ENCODE measurements at places on chromosomes 1 and 21.

GRCh38 chr1:227728059-227728891 lies 6.8 kb downstream of the JMJD4 start:
- DNase-seq = peak; percentile 93

GRCh38 chr1:87151500-87152421 lies 176.9 kb upstream of the LMO4 start:
- DNase-seq = peak; percentile 82

GRCh38 chr1:163670989-163671757 lies 349.4 kb downstream of the NUF2 start:
- no peak for DNase-seq

DNA sequence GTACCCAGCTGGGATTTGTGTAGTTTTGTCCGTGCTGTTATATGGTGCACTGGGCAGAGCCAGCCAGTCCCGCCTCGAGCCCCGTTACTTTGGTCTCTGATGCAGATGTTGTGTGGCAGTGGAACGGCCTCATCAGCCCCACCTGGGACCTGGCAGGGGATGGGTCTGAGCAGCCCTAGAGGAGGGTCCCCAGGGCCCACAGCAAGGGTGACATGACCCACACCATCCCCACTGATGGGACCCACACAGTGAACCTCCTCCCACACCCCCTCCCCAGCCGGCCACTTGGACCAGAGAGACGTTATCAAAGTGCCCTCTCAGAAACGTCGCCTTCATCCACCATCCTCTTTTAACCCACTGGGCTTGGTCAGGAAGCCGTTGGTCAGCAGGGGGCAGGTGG lies 42.0 kb upstream of the PCBP3 start:
- DNase-seq = no peak

GRCh38 chr1:228338521-228339051 lies 68.0 kb downstream of the TRIM11 start:
- no peak for DNase-seq

- DNase-seq = no peak
These were observed 212.8 kb upstream of the RAB4A start for GRCh38 chr1:229058111-229058561.

DNA sequence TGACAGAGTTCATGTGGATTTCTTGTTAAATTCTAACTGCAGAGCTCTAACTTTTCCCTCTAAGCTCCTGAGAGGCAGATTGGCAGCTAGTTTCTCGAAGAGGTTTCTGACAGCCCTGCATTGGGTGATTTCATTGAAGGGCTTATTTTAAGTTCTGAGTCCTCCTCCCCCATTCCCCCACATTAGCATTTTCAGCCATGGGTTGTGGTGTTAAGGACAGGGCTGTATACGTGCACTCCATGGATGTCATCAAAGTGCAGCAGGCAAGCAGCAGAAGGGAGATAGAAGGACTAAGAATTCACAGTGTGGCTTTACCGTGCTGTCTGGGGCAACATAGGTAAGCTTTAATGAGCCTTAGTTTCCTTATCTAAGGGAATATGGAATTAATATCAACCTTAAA lies 19.0 kb downstream of the CRYZ start:
- no peak for DNase-seq

DNA sequence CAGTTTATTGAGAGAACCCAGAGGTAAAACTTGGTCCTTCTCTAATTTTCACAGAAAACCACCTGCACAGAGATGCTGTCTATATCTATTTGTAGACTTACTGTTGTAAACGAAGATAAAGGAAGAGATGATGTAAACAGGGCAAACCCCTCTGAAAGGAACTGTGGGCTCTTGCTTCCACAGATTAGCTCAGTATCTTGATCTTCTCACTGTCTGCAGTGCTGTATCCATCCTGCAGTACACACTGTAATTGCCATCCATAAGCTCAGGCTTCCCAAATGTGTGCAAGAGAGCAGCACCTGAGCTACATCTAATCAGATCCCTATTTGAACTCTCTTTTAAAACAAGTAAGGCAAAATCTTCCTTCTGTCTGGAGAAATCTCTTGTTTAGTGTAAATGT lies 16.6 kb upstream of the RWDD3 start:
- no peak for DNase-seq

DNA sequence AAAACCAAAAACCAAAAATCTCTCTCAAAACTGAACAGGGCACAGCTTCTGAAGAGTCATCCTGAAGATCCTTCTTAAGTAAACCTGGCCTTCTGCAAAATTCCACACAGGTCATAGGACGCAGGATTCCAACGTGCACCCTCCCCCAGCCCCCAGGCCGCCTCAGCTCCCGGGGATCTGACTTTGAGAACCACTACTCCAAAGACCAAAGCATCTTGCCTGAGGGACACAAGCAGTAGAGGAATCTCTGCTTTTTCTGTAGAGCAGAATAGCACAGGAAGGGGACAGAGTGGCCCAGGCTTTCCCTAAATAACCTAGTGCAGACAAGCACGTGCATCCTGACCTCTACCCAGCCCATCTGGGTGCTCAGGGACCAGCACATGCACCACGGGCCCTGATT lies 104.8 kb upstream of the VAMP3 start:
- DNase-seq = no peak

GRCh38 chr1:111733183-111733991 lies 5.8 kb downstream of the INKA2 start:
- no peak for DNase-seq

- no peak for DNase-seq
These were observed 305.0 kb upstream of the ST6GALNAC5 start for GRCh38 chr1:76562292-76562691.

- DNase-seq = no peak
These were observed 20.5 kb upstream of the COQ8A start for GRCh38 chr1:226919587-226919986.

DNA sequence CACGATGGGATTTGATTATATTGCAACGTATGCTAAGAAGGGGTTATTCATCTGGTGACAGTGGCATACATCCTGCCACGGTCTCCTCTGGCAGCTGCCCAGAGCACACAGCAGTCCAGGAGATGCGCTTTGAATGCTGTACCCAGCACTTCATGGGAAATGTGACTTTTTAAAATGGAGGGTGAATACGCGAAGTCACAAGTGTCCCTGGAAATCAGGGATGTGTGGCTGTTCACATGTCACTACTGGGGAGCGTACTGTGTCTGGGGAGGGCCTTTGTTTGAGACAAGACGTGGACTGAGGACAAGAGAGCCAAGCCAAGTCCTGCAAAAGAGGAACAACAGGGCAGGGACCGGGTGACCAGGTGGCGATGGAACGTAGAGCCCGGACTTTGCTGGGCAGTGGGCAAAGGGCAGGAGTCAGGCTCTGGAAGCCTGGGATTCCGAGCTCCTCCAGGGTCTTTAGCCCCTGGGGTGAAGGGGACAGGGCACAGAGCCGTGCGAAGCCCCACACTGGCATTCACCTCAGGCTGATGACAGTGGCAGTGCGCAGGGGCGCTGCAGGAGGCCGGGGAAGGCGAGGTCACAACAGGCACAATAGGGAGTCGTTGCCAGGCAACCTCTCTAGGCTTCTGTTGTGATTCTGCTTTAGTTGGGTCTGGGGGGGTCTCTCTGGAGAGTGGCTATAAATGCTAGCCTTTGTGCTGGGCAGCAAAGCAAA lies 11.4 kb upstream of the ZBTB21 start:
- DNase-seq = peak; percentile 71

DNA sequence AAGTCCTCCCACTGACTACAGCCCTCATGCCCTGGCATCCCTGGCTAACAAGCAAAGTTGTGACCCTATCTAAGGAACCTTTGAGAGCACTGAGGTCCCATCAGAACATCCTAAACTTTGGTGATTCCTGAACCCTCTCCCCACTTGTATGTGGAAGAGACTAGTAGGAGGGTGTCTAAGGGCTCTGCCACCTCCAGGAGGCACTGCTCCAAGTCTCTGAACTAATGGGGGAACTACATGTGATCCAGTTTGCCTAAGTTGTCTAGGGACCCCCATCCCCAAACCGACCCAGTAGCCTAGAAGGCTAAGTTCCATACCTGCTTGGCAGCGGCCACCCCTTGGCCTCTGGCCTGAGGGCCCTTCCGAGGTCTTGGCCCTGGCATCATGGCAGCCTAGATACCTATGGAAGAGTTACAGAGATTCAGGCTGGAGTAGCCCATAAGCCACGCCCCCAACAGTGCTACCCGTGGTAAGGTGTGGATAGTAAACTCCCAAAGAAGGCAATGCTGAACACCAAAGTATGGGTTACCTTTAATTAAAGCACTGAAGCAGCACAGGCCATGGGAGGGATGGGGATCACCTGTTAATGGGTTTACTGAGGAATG lies 1.7 kb downstream of the CC2D1B start:
- DNase-seq = no peak
